ENCODE measurements at places on chromosomes 3 and 15.

DNA sequence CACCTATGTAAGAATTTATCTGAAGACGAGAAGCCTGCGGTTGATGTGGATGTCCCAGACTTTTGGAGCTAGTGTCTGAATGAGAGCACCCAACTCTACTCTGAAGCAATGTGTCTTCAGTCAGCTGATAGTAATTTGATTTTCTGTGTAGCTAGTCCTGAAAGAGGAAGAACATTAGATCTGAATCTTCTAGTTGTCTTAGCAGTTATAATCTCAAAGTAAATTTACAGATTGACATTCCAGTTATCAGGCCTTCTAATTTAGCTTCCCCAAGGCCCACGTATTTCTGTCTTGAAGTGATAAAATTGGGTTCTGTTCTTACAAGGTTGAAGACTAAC lies 1.5 kb downstream of the TCAIM start:
- DNase-seq = peak; percentile 24

DNA sequence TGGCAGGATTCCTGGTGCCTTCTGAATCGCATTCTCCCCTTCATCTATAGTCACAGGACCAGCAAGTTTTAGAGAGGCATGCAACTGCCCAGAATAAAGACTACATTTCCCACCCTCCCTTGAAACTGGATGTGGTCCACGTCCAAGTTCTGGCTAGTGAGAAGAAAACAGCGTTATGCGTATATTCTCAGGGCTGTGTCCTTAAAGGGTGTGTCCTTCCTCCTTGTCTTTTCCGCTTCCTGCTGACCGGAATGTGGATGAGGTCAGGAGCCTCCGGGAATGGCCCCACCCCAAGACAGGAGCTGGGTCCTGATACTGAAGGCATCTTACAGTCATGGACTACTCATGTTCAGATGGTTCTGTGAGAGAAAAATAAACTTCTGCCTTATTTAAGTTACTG lies 20.2 kb downstream of the CHST2 start:
- no peak for DNase-seq

GRCh38 chr3:131972091-131972490 lies 62.7 kb downstream of the CPNE4 start:
- no peak for DNase-seq

GRCh38 chr3:168511428-168512014 lies 415.8 kb upstream of the GOLIM4 start:
- DNase-seq = no peak

DNA sequence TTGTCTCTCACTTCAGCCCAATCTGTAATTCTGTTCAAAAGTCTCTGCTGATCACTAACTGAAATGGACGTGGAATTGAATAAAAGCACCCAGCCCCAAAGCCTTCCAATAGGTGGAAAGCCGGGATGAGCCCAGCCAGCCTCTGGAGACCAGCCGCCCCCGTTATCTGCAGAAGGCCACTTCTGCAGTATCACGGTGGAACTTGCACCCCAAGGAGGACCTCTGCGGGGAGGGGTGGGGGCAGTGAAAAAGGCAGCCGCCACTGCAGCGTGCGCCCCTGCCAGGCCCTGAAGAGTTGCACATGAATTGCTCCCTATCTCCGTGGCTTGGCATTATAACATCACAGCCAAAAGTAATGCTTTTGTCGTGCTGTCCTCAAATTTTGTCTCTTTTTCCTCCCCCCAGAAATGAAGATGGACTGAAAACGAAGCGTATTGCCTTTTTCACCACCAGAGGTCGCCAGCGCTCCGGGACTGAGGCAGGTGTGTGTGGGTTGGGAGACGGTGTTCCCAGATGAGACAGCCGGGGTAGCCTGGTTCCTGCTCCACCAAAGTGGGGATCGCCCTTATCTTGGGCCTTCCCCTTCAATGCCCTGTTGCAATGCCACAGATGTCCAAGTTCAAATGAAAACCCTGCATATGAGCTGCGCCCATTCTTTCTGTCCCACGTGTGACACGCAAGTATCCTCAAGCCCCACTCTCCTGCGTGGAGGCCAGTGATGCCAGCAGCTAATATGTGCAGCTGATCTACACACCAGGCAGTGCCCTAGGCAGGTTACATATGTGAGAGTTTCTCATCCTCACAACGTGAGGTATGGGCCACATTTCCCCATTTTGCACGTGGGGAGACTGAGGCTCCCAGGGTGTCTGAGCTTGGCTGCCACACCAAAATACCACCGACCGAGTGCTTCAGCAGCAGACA lies 96.0 kb downstream of the LRRK1 start:
- DNase-seq = peak; percentile 81

DNA sequence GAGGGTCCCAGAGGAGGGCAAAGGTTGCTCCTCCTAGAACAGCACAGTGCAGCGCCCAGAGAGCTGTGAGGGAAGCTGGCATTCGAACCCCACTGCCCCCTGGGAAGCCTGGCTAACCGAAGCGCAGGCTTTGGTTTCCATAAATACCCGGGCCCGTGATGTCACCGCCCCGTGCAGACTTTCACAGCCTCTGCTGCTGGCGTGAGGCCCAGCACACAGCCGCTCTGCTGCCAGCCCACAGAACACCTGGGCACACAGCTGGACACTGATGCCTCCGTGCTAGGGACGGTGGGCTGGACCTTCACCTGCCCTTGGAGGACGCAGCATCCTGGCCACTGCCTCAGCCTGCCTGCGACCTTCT lies 1.0 kb downstream of the IQSEC1 start:
- DNase-seq = no peak

GRCh38 chr3:174232658-174233429 lies 626.3 kb upstream of the NAALADL2 start:
- no peak for DNase-seq

DNA sequence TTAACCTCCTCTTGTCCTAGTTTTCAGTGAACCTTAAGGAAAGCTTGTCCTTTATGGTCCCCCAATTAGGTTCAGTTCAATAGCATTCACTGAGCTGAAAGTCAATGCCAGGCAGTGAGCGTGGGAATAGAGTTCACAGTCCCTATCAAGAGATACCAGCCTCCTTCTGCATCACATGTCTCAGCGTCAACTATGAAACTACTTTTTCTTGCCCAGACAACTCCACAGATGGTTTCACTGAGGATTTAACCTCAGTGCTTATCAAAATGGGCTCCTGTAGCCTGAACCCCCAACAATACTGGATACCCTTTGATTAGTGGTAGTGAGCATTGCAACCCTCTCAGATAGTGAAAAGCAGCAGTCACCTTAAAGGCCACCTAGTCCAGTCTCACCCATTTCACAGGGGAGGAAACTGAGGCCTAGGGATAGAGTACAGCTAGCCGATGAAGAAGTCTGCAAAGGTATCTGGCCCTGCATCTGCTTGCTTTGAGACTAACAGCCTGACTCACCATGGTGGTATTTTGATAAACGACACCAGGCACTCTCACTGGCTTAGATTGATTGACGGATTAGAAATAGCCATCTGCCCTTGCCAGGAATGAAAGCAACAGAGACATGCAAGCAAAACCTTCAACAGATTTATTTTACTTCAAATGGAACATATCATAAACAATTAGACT lies 1.6 kb upstream of the UBA3 start:
- DNase-seq = peak; percentile 87

GRCh38 chr3:34948517-34948916 lies 690.8 kb upstream of the ARPP21 start:
- no peak for DNase-seq

DNA sequence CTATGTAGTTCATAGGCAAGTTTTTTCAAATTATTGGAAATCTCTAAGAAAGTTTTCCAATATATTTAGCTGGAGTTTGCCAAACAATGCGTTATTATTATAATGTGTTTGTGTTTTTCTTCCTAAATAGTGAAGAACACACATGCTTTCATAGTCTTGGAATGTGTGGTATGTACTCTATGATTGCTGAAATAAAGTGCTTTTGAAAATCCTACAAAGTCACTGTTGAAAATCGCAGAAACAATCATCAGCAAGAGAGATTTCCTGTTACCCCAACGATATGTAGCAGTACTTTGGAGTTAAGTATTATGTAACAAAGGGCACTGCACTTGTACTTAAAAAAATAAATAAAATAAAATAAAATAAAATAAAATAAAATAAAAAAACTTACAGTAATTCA lies 796.2 kb downstream of the NAALADL2 start:
- no peak for DNase-seq

- DNase-seq = no peak
Measured at GRCh38 chr15:60208709-60209108, 189.1 kb downstream of the ANXA2 start.

DNA sequence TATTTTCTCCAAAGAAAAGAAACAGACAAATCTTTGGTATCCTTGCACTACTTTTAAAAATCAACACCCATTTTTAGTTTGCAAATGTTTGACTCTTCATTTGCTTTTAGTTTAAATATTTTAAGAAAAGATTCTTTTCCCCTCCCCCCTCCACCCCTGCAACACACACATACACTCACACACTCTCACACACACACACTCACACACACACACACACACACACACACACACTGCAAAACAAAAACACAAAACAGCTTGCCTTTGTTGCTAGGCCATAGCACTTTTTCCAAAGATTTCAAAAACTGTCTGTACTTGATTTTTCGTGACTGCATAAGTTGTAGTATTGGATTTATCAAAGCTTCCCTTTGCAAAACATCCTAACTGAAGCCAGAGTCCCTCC lies 26.9 kb downstream of the ROBO2 start:
- no peak for DNase-seq

- DNase-seq = no peak
Measured at GRCh38 chr3:40911928-40912327, 287.4 kb upstream of the CTNNB1 start.

- no peak for DNase-seq
Measured at GRCh38 chr3:15703346-15703745, 94.4 kb downstream of the ANKRD28 start.

DNA sequence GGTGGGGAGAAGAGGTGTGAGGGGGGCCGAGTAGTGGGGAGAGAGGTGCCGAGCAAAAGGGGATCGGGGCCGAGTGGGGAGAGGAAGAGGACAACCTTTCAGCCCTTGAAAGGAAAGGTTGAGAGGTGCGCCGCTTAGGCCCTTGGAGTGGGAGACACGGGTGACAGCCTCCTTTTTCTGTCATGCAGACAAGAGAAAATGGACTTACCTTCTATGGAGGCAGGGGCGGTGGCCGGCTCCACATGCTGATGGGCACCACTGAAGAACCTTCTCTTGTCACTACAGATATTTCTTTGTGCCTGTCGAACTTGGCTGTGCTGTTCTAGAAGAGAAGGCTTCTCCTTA lies 421 bp downstream of the KLHL18 start:
- peak; percentile 69 for DNase-seq

DNA sequence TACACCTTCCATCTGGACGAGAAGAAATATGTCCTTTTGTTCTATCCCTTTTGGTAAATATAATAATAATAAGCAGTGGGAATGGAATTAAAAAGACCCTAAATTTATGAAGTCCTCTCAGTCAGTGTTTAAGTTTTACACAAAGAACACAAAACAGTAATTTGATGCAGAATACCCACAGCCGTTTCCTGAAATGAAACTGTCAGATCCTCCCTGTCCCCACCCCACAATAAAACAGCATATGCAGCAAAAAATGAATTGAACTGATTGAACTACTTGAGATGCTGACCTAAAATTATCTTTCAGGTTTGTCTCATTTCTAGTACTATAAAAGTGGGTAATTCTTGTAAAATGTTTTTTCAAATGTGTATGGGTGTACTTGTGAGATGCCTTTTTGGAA lies 2.2 kb upstream of the LRIG1 start:
- no peak for DNase-seq

DNA sequence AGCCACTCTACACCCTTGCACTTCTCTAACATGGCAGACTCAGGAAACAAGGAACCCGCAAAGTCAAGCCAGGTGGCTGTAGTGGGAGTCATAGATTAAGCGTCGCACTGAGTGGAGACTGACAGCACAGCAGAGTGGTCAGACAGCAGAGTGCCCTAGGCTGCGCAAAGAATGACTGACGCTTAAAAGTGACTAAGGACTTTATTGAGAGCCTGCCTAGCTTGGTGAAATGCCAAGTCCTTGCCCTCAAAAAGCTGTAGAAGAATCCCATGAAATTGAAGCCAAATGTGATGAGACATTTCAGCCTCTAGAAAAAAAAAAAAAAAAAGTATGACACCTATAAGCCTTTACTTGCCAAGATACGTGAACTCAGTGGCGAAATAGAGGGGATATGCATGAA lies 30.2 kb downstream of the NCEH1 start:
- DNase-seq = peak; percentile 73

DNA sequence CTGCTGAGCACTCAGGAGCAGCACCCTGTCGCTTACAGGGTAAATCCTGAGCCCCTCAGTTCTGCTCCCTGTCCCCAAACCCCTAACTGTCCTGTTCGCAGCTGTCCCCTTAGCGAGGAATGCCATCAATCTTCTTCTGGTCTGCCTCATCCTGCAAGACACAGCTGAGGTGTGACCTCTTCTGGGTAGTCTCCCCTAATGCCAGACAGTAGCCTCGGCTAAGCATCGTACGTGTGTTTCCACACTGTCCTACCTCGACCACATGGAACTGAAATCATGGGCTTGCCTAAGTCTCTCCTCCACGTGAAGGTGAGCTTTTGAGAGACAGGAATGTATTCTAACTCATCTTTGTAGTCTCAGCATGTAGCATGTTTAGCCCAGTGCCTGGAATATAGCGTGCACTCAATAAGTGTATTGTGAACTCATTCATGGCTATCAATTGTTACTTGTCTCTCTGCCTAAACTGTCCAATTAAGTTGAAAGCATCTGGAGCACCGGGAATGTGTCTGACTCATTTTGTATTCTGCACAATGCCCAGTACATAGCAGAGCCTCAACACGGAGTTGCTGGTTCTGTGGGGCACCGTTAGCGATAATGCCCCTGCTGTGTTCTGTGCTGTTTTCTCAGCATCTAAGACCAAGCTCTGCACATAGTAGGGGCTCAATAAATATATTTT lies 90.2 kb downstream of the HES1 start:
- no peak for DNase-seq

GRCh38 chr3:3125977-3126376 lies 763 bp upstream of the TRNT1 start:
- no peak for DNase-seq

GRCh38 chr3:188176476-188176875 lies 22.5 kb downstream of the LPP start:
- DNase-seq = no peak

DNA sequence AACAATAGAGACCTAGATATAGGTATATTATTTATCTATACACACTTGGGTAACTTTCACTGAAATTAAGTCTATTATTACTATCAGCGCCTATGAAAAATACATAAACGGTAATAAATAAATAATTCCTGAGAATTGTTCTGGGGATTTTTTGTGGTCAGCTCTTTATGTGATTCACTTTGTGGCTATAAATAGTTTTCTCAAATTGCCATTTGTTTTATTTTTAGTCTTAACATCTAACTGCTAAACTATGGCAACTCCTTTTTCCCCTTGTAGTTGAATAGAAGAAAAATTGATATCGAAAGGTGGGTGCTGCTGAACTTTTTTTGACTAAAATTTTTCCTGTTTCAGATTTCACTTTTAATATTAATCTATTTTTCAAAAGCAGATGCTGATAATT lies 189.0 kb downstream of the VGLL3 start:
- DNase-seq = no peak

- DNase-seq = no peak
Measured at GRCh38 chr3:129061023-129061887, 676 bp downstream of the GP9 start.

- DNase-seq = no peak
Measured at GRCh38 chr3:56980798-56981390, 79.6 kb upstream of the SPATA12 start.
